ENCODE measurements at places on chromosomes 7 and 10. TPM values are rescaled to one million over a fixed set of nuclear protein-coding genes. Genes with fewer than 3 reads are reported as not detected.

GRCh38 chr10:29522918-29523317 is 111.9 kb downstream of the SVIL start:
- no peak overlapping the region for H3K4me3 ChIP-seq
- DNase-seq, result no peak
- H3K4me1 ChIP-seq, result no peaks in the 10 kb centered on the region
- H3K27me3 ChIP-seq, result no peaks in the 10 kb centered on the region

DNA sequence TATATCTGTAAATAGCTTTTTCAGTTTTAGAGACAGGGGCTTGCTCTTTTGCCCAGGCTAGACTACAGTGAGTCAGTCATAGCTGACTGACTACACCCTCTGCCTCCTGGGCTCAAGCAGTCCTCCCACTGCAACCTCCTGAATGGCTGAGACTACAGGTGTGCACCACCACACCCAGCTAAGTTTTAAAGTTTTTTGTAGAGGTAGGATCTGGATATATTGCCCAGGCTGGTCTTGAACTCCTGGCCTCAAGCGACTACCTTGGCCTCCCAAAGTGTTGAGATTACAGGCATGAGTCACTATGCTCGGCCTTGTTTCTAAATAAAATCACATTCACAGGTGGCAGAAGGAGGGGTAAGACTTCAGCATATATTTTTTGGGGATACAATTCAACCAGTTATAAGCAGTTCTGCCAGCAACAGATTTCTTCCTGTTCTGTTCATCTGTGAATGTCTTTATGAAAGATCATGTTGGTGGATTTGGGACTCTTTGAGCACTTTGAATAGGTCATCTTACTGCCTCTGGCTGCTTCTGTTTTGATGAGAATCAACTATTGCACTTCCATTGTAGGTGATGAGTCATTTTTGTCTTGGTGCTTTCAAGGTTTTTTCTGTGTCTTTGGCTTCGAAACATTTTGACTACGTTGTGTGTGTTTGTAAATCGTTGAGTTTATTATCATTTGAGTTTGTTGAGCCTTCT is 15.7 kb downstream of the RBM33 start:
- H3K4me1 ChIP-seq, result peaks cover 48% of the 10 kb centered on the region
- no peak for DNase-seq
- peaks cover 2% of the 10 kb centered on the region for H3K36me3 ChIP-seq
- H3K27ac ChIP-seq, result no peak overlapping the region
- no peak overlapping the region for H3K4me3 ChIP-seq

DNA sequence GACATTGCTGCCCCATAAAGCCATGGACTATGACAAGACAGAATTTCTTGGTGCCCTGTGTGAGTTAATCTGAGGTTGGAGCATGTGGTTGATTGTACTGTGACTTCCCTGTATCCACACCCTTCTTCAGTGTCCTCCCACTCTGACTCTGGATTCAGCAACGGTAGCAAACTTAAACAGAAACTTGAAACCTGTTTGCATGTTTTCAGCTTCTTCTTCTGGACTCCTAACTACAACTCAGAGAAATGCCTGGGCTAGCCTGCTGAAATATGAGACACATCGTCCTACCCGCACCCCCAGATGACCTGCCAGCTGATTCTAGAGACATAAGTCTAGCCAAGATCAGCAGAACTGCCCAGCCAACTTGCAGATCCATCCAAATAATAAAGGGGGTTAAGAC is 78.4 kb downstream of the IPMK start:
- no peaks in the 10 kb centered on the region for H3K36me3 ChIP-seq
- no peak overlapping the region for H3K27ac ChIP-seq
- DNase-seq, result no peak

The DLG5 gene
- total RNA-seq, result 15.5 TPM

The GOLGA7B gene
- total RNA-seq, result not detected

DNA sequence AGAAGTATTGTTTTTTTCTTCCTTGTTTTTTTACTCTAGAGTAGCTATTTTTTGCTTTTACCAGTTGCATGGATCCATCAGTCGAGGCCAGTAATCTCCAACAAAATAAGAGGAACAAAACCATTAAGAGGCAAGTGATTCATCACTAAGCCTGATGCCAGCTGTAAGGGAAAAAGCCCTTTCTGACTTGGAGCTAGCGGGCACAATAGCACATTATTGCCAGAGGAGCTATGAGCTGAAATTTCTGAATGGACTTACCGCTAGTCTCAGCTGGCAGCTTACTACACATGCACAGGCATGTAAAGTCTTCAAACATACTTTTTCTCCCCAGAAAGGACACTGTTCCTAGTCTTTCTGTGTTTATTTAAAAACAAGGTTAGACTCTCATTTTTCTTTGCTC is 41.6 kb upstream of the PTPRZ1 start:
- DNase-seq, result no peak
- no peak overlapping the region for H3K4me3 ChIP-seq
- no peaks in the 10 kb centered on the region for H3K27me3 ChIP-seq
- no peak overlapping the region for H3K27ac ChIP-seq
- H3K36me3 ChIP-seq, result no peaks in the 10 kb centered on the region

GRCh38 chr7:148142660-148143248 is 447.8 kb upstream of the C7orf33 start:
- H3K27me3 ChIP-seq, result no peaks in the 10 kb centered on the region
- H3K4me3 ChIP-seq, result no peak overlapping the region
- DNase-seq, result peak; percentile 26
- H3K27ac ChIP-seq, result no peak overlapping the region
- no peaks in the 10 kb centered on the region for H3K4me1 ChIP-seq
- H3K36me3 ChIP-seq, result no peaks in the 10 kb centered on the region

DNA sequence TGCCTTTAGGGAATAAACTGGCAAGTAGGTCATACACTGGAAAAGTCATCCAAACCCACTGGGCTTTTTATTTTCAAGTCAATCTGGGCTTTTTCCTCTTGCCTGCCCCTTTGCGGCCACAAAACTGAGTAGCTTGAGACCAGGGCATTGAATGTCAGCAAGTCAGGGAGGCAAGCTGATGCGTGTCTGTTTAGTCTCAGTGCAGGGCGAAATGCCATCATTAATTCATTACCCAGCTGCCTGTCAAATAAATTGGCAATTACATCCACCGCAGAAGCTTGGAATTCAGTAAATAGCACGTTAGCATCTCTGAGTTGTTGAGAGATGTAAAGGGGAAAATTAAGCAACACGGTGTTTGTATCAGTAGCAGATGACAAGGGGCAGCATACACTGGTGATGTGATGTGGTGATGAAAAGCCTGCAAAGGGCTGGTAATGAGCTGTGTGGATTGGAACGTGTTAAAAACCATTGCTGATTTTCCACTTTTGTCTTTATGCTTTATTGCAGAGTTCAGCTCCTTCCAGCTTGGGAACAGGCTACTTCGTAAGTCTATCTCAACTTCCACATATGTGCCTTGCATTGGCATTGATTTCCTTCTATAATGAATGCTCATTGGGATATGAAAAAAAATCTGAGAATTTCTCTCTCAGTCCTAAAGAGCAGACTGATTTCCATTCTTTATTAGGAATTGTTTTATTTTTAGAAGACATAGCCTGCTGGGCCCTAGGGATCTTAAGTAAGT is 535.9 kb downstream of the AUTS2 start:
- H3K4me1 ChIP-seq, result no peaks in the 10 kb centered on the region
- H3K27ac ChIP-seq, result no peak overlapping the region
- no peaks in the 10 kb centered on the region for H3K36me3 ChIP-seq
- H3K27me3 ChIP-seq, result no peaks in the 10 kb centered on the region
- H3K4me3 ChIP-seq, result no peak overlapping the region

DNA sequence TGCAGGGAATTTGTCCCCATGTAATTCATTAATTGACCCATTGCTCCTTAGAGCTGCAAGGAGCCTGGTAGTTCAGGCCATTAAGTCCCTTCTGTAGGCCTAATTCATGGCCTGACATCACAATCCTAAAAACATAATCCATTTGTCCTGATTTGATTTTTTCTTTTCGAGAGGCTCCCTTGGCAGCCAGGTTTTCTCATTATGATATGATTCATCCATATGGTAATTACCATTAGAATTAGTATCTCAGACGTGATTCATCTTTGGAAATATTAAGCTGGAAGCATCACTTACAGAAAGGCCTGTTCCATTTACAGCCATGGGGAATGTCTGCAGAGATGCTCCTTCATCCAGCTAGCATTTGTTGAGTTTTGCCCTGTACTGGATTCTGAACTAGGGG is 128.5 kb downstream of the PLCE1 start:
- no peak overlapping the region for H3K27ac ChIP-seq
- DNase-seq, result no peak
- H3K36me3 ChIP-seq, result no peaks in the 10 kb centered on the region
- no peaks in the 10 kb centered on the region for H3K27me3 ChIP-seq
- peaks cover 36% of the 10 kb centered on the region for H3K4me1 ChIP-seq

GRCh38 chr10:14748441-14748840 is 26.3 kb downstream of the FAM107B start:
- H3K4me3 ChIP-seq, result no peak overlapping the region
- no peak overlapping the region for H3K27ac ChIP-seq
- peaks cover 10% of the 10 kb centered on the region for H3K4me1 ChIP-seq
- no peaks in the 10 kb centered on the region for H3K27me3 ChIP-seq
- no peaks in the 10 kb centered on the region for H3K36me3 ChIP-seq

GRCh38 chr7:113100121-113100603 is 13.5 kb upstream of the GPR85 start:
- H3K27me3 ChIP-seq, result no peaks in the 10 kb centered on the region
- H3K36me3 ChIP-seq, result no peaks in the 10 kb centered on the region
- no peak overlapping the region for H3K4me3 ChIP-seq
- no peak overlapping the region for H3K27ac ChIP-seq

GRCh38 chr10:114372179-114372578 is 32.1 kb downstream of the AFAP1L2 start:
- no peaks in the 10 kb centered on the region for H3K36me3 ChIP-seq
- no peaks in the 10 kb centered on the region for H3K27me3 ChIP-seq
- no peak for DNase-seq
- H3K4me1 ChIP-seq, result no peaks in the 10 kb centered on the region
- no peak overlapping the region for H3K4me3 ChIP-seq

DNA sequence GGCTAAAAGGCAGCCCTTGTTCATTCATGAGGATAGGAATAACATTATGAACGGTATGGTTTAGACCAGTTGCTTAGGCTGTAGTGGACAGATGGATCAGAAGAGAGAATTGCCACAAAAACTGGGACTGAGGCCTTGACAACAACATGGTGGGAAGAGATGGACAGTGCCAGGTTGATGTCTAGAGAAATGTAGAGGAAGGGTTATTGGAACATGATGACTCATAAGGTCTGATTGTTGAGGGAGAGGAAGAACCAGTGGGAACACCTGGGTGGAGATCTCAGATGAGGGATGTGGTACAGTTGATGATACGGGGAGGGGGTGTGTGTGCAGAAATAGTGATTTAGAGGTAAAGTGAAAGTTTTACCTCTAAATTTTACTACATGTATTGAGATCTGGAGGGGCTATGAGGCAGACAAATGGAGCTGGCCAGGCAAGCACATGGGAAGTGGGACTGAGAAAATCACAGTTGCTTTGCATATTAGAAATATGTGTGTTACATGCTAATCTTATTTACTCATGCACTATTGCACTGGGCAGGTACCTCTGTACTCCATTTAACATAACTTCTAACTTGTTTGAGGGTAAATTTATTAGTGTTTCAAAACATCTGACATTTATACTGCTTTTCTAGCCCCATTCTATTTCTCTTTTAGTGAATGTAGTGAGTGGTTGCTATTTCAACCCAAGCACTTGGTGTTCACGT is 65.6 kb downstream of the PLCE1 start:
- no peak for DNase-seq
- no peak overlapping the region for H3K4me3 ChIP-seq
- no peak overlapping the region for H3K27ac ChIP-seq
- H3K4me1 ChIP-seq, result no peaks in the 10 kb centered on the region
- no peaks in the 10 kb centered on the region for H3K36me3 ChIP-seq

The NRCAM gene
- 0.31 TPM for total RNA-seq

The INMT gene
- total RNA-seq, result not detected

DNA sequence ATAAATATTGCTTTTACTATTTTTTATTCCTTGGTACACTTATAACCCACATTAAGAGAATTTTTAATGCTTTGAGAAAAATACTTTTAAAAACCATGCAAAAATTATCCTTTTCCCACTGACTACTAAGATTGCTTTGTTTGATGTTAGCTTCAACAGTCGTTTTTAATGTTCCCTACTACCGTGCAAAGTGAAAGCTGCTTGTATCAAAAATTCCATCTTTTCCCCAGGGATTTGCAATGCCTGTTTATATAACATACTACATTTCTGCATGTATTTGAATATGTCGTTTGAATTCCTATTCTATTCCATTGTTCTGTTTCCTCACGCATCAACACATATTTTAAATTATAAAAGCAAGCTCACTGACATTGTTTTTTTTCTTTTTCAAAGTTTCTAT is 54.4 kb downstream of the TFPI2 start:
- no peaks in the 10 kb centered on the region for H3K27me3 ChIP-seq
- no peaks in the 10 kb centered on the region for H3K36me3 ChIP-seq
- no peak overlapping the region for H3K4me3 ChIP-seq
- no peaks in the 10 kb centered on the region for H3K4me1 ChIP-seq
- H3K27ac ChIP-seq, result no peak overlapping the region

The PIK3CG gene
- not detected for total RNA-seq

- H3K27me3 ChIP-seq, result no peaks in the 10 kb centered on the region
- H3K36me3 ChIP-seq, result no peaks in the 10 kb centered on the region
- no peak overlapping the region for H3K4me3 ChIP-seq
- H3K27ac ChIP-seq, result no peak overlapping the region
- no peak for DNase-seq
These were observed 652.1 kb downstream of the SUGCT start for GRCh38 chr7:40786909-40787308.

- H3K27ac ChIP-seq, result no peak overlapping the region
- H3K27me3 ChIP-seq, result no peaks in the 10 kb centered on the region
- peaks cover 18% of the 10 kb centered on the region for H3K4me1 ChIP-seq
- peaks cover 4% of the 10 kb centered on the region for H3K36me3 ChIP-seq
- peak; percentile 74 for DNase-seq
- H3K4me3 ChIP-seq, result no peak overlapping the region
These were observed 95.0 kb downstream of the CNOT4 start for GRCh38 chr7:135414850-135415439.

The IFIT1B gene
- not detected for total RNA-seq

DNA sequence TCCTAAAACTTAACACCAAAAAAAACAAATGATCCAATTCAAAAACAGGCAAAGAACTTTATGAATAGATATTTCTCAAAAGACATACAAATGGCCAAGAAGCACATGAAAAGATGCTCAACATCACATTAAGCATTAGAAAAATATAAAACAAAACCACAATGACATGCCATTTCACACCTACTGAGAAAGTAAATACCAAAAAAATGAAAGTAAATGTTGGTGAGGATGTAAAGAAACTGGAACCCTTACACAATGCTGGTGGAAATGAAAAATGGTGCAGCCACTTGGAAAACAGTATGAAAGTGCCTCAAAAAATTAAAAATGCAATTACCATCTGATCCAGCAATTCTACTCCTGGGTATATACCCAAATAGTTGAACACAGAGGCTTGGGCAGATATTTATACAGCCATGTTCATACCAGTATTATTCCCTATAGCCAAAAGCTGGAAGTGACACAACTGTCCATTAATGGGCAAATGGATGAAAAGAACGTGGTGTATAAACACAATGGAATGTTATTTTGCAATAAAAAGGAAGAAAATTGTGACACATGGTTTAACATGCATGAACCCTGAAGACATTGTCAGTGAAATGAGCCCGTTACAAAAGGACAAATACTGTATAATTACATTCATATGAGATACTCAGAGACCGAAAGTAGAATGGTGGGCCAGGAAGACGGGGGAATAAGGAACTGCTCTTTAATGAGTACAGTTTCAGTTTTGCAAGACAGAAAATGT is 89.0 kb downstream of the JMJD1C start:
- no peak overlapping the region for H3K4me3 ChIP-seq
- H3K4me1 ChIP-seq, result no peaks in the 10 kb centered on the region
- no peaks in the 10 kb centered on the region for H3K27me3 ChIP-seq
- no peak for DNase-seq
- peaks cover 5% of the 10 kb centered on the region for H3K36me3 ChIP-seq

The NRP1 gene
- 3.7 TPM for total RNA-seq
